ENCODE measurements at places on chromosomes 13 and 19. TPM values are rescaled to one million over a fixed set of nuclear protein-coding genes. Genes with fewer than 3 reads are reported as not detected.

The NLRP7 gene
- total RNA-seq = not detected

The OR1I1 gene
- total RNA-seq = not detected

The FAM32A gene
- total RNA-seq = 96.3 TPM

The ZNF420 gene
- total RNA-seq = 5.6 TPM

The DZIP1 gene
- total RNA-seq = 1.5 TPM

The EPS8L1 gene
- total RNA-seq = 64.6 TPM

The NPHS1 gene
- not detected for total RNA-seq

The TINCR gene
- 6.2 TPM for total RNA-seq

The LYL1 gene
- total RNA-seq = 3.1 TPM

The CLEC17A gene
- not detected for total RNA-seq

The CRX gene
- total RNA-seq = not detected

The MEF2B gene
- 0.39 TPM for total RNA-seq

The FCHO1 gene
- total RNA-seq = 1.6 TPM

The COL5A3 gene
- 0.11 TPM for total RNA-seq

The OR7C1 gene
- 3.5 TPM for total RNA-seq

The TLE6 gene
- not detected for total RNA-seq

The RBM42 gene
- 79.6 TPM for total RNA-seq

The MEDAG gene
- 1.6 TPM for total RNA-seq

The PCDH17 gene
- 0.43 TPM for total RNA-seq

The TEX101 gene
- total RNA-seq = not detected

The PLPPR3 gene
- total RNA-seq = not detected

The LYPD3 gene
- total RNA-seq = 35.5 TPM

The IGFL2 gene
- not detected for total RNA-seq

The FCER2 gene
- total RNA-seq = not detected

The CNN1 gene
- 4.7 TPM for total RNA-seq

The KIR3DL1 gene
- not detected for total RNA-seq

The TMEM238 gene
- total RNA-seq = 0.39 TPM

The RANBP3 gene
- total RNA-seq = 56.9 TPM

The RASIP1 gene
- total RNA-seq = 2.7 TPM

The ZNF223 gene
- total RNA-seq = 7.5 TPM

The FRY gene
- total RNA-seq = 0.11 TPM

The NKPD1 gene
- 2.9 TPM for total RNA-seq

The TPTE2 gene
- not detected for total RNA-seq

The PTH2 gene
- not detected for total RNA-seq

The TSKS gene
- total RNA-seq = 6.7 TPM

The PRRG2 gene
- 11.2 TPM for total RNA-seq

The LILRB4 gene
- total RNA-seq = not detected

The LILRB1 gene
- total RNA-seq = not detected

The URAD gene
- total RNA-seq = not detected

The PRR20E gene
- total RNA-seq = not detected
